IPS DF 19.7 (cell line): ENCODE measurements at places on chromosomes 5 and 9.

- no peak for DNase-seq
These were observed 455.0 kb upstream of the ACTBL2 start for GRCh38 chr5:57937501-57938173.

DNA sequence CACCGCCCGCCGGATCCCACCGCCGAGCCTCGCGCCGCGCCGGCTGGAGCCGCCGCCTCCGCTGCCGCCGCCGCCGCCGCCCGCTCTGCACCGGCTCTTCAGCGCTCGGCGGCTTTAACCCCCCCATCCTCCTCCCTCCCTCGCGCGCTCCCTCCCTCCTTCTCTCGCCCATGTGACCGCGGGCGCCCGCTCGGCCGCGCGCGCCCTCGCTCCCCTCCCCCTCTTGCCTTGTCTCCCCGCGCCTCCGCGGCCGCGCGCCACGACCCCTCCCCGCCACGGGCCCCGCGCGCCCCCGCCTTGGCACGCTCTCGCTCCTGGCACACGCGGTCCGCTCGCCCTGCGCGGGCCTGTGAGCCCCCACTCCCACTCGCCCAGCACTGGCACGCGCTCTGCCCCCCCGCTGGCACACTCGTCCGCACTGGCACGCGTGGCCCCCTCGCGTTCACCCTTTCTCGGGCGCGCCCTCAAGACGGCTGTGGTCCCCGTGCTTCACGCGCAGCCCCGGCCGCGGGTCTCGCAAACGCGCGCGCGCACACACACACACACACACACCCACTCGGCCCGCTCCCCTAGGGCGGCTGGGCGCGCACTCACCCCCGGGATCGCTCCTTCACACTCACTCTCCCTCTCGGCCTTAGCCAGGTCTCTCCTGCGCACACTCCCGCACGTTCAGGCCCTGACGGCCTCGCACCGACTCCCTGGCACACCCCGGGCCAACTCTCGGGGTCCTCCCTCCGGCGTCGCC is at the start of gene CNTFR:
Gene CNTFR, minus strand, starts transcription at position 89 of the 745 bp plus-strand sequence. CDS start 20,743 bp downstream, outside the sequence.
- DNase-seq: no peak

DNA sequence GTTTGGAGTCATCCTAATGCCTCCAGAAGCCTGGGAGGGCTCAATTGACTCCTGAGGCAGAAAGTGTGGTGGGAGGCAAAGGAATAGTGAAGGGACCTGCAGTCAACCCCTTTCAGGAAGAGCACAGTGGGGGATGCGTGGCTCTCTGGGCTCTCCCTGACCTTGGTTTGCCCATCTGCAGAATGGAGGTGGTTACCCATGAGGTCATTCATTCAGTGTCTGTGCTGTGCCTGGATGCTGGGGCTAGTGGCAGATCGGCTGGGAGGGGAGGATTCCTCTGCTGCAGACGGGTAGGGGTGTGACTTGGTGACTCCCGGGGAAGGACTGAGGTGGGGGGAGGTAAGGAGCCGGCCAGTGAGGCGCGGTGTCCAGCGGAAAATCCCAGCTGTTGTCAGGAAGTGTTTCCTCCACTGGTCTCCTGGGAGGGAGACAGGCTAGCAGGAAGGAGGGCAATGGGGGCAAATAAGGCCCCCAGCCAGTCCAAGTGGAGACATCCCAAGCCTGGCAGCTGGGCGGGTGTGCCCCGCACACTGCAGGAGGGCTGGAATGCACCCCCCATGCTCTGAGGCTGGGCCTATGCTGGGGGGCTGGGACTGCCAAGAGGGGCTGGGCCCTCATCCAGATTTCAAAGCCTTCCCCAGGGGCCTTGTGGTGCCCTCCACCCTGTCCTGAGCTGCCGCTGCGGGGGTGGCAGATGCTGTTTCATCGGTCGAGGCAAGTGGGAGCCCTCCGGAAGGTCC is 10.9 kb downstream of the CXXC5 start:
- no peak for DNase-seq

DNA sequence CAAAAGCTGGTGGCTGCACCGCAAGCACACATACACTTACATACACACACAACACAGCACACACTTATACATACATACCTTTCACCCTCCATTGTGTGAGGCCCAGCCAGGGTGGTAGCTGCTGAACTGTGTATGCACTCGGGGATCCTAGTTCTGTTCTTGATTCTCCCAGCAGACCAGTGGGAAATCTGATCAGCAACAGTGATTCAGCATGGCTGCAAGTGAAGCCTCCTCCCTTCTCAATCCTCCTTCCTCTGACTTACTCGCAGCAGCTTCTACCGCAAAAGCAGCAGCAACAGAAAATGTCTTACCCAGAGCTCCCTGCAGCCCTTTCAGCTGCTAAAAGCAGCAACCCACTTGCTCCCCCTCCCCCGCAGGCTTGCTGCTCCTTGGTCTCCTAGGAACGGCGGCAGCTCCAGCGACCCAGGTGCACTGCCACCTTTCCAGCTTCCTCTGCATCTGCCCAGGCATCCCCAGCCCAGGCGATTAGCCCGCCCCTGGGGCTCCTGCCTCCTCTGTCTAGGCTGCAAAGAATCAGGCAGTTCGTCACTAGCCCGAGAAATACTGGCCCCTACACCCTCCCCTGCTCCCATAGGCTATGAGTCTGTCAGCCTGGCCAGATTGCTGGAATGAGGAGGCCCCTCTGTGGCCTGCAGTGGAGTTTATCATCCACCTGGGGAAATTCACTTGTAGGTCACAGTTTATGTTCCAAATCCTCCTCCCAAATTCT is at the start of gene KLHL3:
Gene KLHL3, minus strand, starts transcription at position 535 of the 730 bp plus-strand sequence. Its CDS starts 443 bp downstream, at position 92.
- peak; percentile 86 for DNase-seq

DNA sequence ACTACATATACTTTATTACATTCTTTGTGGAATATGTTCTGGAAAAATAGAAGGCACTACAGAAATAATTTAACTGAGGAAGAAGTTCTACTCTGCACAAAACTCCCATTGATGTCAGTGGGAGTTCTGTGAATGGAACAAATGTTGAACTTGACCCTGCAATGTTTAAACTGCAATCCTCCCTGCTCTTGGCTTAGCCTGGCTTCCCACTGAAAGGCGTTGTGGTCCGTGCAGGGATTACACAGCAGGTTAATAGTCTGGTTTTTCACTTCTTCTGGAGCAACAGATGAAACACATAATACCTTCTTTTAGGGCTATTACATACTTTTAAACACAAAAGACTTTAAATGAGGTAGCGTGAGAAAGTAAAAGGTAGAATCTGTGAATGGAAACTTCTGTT is 12.9 kb upstream of the ERBIN start:
- DNase-seq: no peak

DNA sequence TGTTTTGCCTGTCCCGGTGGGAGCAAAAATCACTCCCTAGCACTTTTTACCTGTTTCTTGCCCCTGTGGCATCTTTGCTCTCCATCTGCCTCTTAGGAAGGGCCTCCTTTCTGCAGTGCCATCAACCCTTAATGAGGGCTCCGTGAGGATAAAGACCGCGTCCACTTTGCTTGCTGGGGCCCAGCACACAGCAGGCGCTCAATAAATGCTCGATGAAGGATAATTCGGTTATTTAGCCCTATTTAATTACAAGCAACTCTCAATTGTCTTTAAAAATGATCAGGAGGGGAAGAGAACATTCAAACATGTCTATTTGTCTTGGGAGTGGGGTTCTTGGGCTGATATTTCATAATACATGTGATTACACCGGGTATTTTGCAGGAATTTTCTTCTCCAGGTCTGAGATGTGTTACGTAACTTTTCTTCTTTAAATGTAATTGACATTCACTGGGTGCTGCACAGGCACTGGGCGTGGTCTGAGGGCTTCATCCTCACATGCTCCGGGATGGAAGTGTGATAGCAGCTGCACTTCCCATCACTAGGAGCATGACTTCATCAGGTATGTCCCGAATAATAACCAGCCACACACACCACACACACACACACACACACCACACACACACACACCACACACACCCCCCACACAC is 19.8 kb upstream of the NTNG2 start:
- no peak for DNase-seq

- DNase-seq: no peak
These were observed 27.6 kb upstream of the TESK1 start for GRCh38 chr9:35577486-35577885.

DNA sequence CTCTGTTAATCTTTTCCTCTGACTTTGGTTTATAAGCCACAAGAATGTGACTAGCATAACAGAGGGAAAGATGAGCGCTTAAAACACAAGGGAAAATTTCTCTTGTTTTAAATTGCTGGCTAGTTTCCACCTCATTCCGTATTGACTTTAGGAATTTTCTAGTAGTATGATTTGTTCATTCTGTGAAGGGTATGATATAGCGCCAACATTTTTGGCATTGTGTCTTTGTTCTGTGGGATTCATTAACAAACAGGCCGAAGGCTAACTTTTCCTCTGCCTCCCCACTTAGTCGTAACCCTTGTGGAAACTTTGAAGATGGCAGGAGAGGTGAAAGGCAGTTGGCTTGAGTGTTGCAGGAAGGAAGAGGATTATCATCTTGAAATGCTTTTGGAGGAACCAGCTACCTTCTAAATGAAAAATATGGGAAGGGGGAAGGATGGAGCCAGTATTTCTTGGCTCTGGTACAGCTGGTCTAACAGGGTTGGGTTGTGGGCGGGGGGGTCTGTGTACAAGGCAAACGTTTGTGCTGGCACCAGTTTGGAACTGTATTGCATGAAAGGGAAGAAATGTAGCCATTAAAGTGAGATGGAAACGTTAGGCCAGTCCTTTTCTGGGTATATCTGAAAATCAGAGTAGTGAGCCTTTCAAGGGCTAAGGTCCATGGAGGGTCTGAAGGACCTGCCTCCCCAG is 21.5 kb upstream of the DMRT2 start:
- no peak for DNase-seq

GRCh38 chr5:142966121-142966420 is 195.9 kb downstream of the ARHGAP26 start:
- no peak for DNase-seq
